ENCODE measurements at places on chromosomes 3 and 15.

DNA sequence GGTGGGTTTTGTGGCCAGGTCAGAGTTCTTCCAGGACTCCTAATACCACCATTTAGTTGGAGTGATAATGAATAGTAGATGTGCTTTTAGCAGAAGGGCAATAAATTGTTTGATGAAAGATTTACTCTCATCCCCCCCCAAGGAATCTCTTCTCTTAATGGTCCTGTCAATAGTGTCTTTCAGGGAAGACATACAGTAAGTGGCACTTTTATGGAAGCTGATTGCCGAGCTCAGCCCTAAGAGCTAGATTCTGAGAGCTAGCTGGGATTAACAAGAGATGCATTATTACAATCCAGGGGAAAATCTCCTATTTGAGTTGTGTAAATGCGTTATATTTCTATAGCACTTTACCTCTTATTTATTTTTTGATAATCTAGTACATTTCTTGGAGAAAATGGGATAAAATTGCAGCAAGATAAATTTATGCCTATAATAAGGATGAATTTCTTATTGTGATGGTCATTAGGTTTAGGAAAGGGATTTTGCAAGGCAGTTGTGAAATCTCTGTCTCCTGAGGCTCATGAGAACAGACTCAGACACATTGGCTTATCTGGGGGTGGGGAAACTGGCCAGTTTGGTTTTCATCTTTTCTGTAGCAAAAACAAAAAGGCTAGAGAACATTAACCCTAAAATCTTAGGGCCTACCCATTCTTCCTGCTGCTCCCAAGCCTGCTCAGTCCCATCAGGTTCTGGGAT, 41.6 kb upstream of the CLSTN2 start:
- H3K27ac ChIP-seq = no peak overlapping the region
- no peaks in the 10 kb centered on the region for H3K4me1 ChIP-seq
- H3K4me3 ChIP-seq = no peak overlapping the region
- no peak for DNase-seq
- no peaks in the 10 kb centered on the region for H3K27me3 ChIP-seq
- H3K36me3 ChIP-seq = no peaks in the 10 kb centered on the region

- peaks cover 17% of the 10 kb centered on the region for H3K4me1 ChIP-seq
- peaks cover 10% of the 10 kb centered on the region for H3K27me3 ChIP-seq
- H3K36me3 ChIP-seq = no peaks in the 10 kb centered on the region
- no peak for DNase-seq
Observed at GRCh38 chr3:169748670-169749069, 16.2 kb downstream of the TERC start.

GRCh38 chr3:106172780-106173179, 304.0 kb upstream of the CBLB start:
- no peak for DNase-seq
- H3K36me3 ChIP-seq = no peaks in the 10 kb centered on the region
- no peak overlapping the region for H3K4me3 ChIP-seq
- H3K4me1 ChIP-seq = peaks cover 45% of the 10 kb centered on the region
- H3K27me3 ChIP-seq = no peaks in the 10 kb centered on the region
- no peak overlapping the region for H3K27ac ChIP-seq

DNA sequence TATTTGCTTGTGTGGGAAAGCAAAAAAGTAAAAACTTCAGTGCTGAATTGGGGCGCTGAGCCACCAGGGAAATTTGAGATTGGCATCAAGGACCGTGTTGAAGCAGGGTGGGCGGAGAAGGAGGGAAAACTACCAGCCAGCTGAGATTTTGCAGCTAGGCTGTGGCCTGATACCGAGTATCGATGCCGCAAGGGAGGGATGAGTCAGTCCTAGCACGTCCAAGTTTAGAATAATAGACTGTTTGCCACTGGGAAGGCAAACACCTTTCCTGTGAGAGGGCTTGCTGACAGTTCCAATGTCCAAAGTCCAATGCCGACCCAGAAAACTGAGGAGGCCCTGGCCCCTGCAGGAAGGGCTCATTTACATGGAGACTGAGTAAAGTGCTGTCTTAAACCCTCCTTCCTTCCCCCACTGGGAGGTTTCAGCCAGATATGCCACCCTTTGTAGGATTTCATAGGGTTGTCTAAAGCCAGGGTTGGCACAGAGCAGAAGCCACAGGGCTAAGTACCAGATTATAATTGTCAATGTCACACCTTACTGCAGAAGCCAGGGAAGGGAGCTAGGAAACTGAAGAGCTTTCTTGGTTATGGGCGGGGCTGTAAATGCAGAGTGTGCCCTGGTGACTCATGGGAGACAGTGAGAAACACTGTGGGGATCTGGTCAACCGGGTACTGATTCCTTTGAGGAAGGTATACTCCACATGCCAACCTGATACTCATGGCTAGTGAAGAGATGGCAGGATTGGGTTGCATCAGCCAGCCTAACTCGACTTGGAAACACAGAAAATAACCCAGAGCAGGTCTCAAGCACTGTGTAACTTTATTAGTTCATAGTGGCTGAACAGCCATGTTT, 28.4 kb upstream of the PIK3CB start:
- H3K27ac ChIP-seq = peak overlapping the region; percentile 16
- no peaks in the 10 kb centered on the region for H3K36me3 ChIP-seq
- DNase-seq = no peak
- H3K4me3 ChIP-seq = no peak overlapping the region
- no peaks in the 10 kb centered on the region for H3K27me3 ChIP-seq
- peaks cover 14% of the 10 kb centered on the region for H3K4me1 ChIP-seq

- no peak for DNase-seq
- H3K4me1 ChIP-seq = peaks cover 29% of the 10 kb centered on the region
- no peak overlapping the region for H3K4me3 ChIP-seq
Observed at GRCh38 chr15:42147431-42147735, 9.1 kb downstream of the PLA2G4F start.

- H3K36me3 ChIP-seq = no peaks in the 10 kb centered on the region
- H3K27ac ChIP-seq = no peak overlapping the region
- peaks cover 20% of the 10 kb centered on the region for H3K4me1 ChIP-seq
- no peaks in the 10 kb centered on the region for H3K27me3 ChIP-seq
- no peak overlapping the region for H3K4me3 ChIP-seq
Observed at GRCh38 chr3:103923907-103924306, 1442.8 kb upstream of the ALCAM start.

DNA sequence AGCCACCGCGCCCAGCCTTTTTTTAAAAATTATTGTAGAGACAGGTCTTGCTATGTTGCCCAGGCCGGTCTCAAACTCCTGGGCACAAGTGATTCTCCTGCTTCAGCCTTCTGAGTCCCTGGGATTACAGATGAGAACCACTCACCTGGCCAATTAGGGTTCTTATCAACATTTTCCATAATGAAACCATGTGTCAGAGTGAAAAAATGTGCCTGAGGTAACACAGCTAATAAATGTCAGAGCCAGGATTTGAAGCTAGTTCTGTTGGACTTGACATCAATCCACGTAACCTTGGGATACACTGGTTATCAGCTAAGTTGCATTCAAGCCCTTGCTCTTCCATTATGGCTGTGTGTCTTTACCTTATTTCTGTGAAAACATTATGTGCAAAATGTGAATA, 29.1 kb downstream of the CHST14 start:
- H3K4me3 ChIP-seq = no peak overlapping the region
- no peak overlapping the region for H3K27ac ChIP-seq
- peaks cover 15% of the 10 kb centered on the region for H3K27me3 ChIP-seq
- no peak for DNase-seq
- H3K36me3 ChIP-seq = no peaks in the 10 kb centered on the region

- H3K27ac ChIP-seq = no peak overlapping the region
- no peak for DNase-seq
- peaks cover 3% of the 10 kb centered on the region for H3K36me3 ChIP-seq
- no peak overlapping the region for H3K4me3 ChIP-seq
- H3K4me1 ChIP-seq = no peaks in the 10 kb centered on the region
Observed at GRCh38 chr3:127831723-127832172, 9.4 kb upstream of the MGLL start.

DNA sequence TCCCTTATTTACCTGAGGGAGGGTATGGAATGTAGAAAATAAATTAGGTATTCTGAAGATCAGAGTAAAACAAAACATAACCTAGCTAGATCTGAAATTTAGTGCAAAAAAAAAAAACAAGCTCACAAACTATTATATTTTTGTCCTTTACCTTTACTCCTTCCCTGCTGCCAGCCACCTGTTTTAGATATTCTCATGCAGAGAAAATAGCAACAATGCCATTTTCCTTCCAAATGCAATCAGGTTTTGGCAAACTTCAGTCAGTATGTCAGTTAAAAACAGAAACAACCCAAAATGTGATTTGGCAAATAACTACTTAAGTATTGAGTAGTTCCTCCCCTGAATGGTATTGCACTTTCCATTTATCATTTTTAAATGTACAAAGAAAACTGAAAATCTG, 35.8 kb downstream of the PEAK1 start:
- H3K4me1 ChIP-seq = peaks cover 30% of the 10 kb centered on the region
- no peaks in the 10 kb centered on the region for H3K27me3 ChIP-seq
- no peak overlapping the region for H3K4me3 ChIP-seq

DNA sequence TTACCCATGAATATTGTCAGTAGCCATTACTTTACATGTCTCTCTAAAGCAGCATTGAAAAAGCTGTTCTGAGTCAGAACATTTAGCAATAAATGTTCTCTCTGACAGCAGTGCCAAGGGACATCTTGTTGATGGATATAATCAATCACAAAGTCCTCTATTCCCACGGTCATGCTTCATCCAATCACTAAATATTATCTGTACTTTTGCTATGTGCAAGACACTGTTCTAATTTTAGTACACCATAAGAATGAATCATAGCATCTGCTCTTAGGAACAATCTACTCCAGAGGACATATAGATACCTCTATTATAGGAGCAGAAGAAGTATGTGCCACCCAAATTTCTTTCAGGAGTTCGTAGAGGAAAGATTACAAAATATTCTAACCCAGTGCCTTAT, 142.5 kb upstream of the MBNL1 start:
- no peaks in the 10 kb centered on the region for H3K4me1 ChIP-seq
- H3K27ac ChIP-seq = no peak overlapping the region
- no peaks in the 10 kb centered on the region for H3K36me3 ChIP-seq
- no peaks in the 10 kb centered on the region for H3K27me3 ChIP-seq
- H3K4me3 ChIP-seq = no peak overlapping the region

DNA sequence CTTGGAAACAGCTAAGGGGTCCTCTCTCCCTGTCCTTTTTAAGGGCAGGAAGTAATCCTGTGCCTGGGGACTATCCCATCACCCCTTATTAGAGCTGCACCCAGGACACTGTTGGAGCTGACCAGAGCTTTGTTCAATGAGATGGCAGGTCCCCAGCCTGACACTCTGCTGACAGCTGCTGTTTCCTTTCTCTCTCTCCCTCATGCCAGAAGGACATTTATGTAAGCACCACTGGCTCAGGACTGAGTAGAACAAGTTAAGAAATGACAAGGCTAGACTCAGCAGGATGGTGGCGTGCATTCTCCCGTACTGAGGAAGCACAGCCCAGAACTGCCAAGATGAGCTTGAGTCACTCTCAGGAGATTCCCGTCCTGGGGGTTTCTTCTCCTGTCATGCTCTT, 17.3 kb downstream of the GJD2 start:
- no peak overlapping the region for H3K27ac ChIP-seq
- H3K27me3 ChIP-seq = peaks cover 8% of the 10 kb centered on the region
- no peak overlapping the region for H3K4me3 ChIP-seq
- DNase-seq = no peak
- no peaks in the 10 kb centered on the region for H3K4me1 ChIP-seq

- H3K4me3 ChIP-seq = no peak overlapping the region
- peaks cover 5% of the 10 kb centered on the region for H3K4me1 ChIP-seq
- no peaks in the 10 kb centered on the region for H3K27me3 ChIP-seq
Observed at GRCh38 chr3:72960812-72961518, 35.6 kb upstream of the PPP4R2 start.

DNA sequence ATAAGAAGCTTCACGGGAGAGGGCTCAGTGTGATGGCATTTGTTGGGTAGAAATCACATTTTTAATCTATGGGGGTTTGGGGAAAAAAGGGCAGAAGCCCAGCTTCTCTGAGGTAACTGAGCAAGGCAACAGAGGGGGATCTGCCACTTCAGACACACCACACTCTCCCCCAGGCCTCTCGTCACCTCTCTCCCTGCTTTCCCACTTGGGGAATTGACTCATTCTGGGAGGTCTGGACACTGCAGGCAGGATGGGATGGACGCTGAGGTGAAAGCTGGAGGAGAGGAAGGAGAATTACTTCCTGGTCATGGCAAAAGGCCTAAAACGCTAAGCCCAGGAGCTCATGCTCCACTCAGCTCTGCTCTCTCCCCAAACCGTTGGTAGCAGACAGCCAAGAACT, 33.2 kb downstream of the MYO5C start:
- no peak overlapping the region for H3K4me3 ChIP-seq
- no peaks in the 10 kb centered on the region for H3K27me3 ChIP-seq
- H3K4me1 ChIP-seq = peaks cover 14% of the 10 kb centered on the region
- peak overlapping the region; percentile 86 for H3K27ac ChIP-seq

GRCh38 chr3:88369337-88369736, 219.6 kb downstream of the C3orf38 start:
- H3K36me3 ChIP-seq = no peaks in the 10 kb centered on the region
- no peaks in the 10 kb centered on the region for H3K27me3 ChIP-seq
- no peak overlapping the region for H3K27ac ChIP-seq
- no peak overlapping the region for H3K4me3 ChIP-seq
- DNase-seq = no peak

DNA sequence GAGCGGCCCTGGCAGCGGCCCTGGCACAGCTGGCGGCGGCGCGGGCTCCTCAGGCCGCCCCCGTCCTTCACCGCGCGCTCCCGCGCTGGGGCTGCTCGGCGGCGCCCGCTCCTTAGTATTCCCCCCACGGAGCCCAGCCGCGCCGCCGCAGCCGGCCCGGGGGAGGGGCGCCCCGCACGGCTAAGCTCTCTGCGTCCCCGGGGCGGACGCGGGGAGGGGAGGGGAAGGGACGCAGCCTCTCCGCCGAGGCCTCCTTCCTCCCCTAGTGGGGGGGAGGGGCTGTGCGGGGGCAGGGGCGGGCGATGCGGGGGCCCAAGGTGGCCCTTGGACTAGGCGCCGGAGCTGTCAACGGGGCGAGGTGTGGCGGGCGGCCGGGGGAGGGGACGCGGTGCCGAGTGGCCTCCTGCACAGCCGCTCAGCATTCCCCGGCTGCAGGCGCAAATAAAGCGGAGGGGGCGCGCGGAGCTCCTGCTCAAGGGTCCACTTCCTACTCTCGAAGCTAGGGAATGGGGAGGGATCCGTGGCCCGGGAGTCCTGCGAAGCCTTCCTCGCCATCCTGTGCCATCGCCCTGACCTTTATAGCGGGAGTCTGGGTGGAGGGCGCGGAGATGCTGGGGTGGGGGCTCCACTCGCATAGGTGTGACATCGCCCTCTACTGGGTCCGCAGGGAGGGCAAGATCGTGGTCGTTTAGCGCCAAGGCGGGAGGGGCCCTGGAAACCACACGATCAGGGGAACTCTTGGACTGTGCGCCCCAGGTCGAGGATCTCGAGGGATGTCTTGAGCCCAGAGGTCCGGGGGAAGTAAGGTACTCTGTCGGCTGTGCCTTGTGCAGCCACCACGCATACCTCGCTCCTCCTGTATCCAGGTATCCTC, 22.2 kb downstream of the EPHB3 start:
- DNase-seq = peak; percentile 71
- H3K36me3 ChIP-seq = peaks cover 14% of the 10 kb centered on the region
- H3K4me3 ChIP-seq = peak overlapping the region; percentile 30
- peak overlapping the region; percentile 94 for H3K27ac ChIP-seq
- no peaks in the 10 kb centered on the region for H3K27me3 ChIP-seq

GRCh38 chr15:33425142-33425541, 114.4 kb downstream of the RYR3 start:
- H3K36me3 ChIP-seq = no peaks in the 10 kb centered on the region
- DNase-seq = no peak
- peaks cover 2% of the 10 kb centered on the region for H3K27me3 ChIP-seq
- H3K27ac ChIP-seq = no peak overlapping the region
- no peak overlapping the region for H3K4me3 ChIP-seq
